ENCODE measurements at places on chromosomes 1 and 21.
A peak's percentile ranks its signal among the peaks of the same experiment; 100 is the strongest.

- no peak for DNase-seq
Measured at GRCh38 chr1:213987927-213988506, at the start of gene PROX1. TSS of gene PROX1 (plus strand) at chr1:213987973. CDS start at chr1:213996536, 8,563 bp downstream.

DNA sequence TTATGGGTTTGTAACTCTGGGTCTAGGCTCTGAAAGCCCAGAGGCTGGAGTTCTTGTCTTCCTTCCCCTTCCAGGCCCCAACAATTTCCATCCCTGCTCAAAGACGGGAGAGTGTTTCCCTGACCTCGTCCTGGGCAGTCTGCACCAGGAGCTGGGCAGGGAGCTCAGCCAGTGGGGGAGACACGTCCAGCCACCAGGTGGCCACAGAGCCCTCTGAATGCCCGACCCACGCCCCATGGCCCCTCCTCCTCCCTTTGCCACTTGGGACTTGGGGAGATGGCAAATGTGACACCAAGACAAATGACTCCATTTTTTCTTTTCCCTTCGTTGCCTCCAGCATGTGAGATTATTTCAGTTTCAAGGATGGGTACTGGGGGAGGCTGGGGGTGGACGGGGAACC is 159.9 kb upstream of the AJAP1 start:
- no peak for DNase-seq

DNA sequence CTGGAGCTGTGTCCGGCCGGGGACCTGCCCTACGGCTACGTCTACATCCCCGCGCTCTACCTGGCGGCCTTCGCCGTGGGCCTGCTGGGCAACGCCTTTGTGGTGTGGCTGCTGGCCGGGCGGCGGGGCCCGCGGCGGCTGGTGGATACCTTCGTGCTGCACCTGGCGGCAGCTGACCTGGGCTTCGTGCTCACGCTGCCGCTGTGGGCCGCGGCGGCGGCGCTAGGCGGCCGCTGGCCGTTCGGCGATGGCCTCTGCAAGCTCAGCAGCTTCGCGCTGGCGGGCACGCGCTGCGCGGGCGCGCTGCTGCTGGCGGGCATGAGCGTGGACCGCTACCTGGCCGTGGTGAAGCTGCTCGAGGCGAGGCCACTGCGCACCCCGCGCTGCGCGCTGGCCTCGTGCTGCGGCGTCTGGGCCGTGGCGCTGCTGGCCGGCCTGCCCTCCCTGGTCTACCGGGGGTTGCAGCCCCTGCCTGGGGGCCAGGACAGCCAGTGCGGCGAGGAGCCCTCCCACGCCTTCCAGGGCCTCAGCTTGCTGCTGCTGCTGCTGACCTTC is 412 bp downstream of the GPR25 start:
- DNase-seq: peak; percentile 87

- no peak for DNase-seq
Measured at GRCh38 chr1:211640301-211640630, 35.2 kb downstream of the NEK2 start.

GRCh38 chr1:37478890-37479254 is 4.5 kb downstream of the ZC3H12A start:
- DNase-seq: peak; percentile 69

DNA sequence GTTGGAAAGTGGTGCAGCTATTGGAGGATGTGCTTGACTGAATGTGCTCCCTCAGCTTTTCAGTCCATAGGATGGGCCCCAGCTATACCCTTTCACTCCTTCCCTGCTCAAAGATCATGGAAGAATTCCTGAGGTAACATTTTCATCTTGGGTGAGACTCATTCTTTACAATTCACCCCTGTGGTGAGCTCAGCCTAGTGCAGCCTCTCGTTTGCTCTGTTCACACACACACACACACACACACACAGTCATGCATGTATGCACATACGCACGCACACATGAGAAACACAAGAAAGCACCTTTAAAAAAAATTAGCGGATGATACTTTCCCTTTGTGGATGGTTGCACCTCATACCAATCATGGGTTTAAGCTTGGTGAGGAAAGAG is 25.8 kb downstream of the CCN1 start:
- no peak for DNase-seq

- DNase-seq: no peak
Measured at GRCh38 chr1:96992871-96993270, 271.3 kb downstream of the PTBP2 start.

DNA sequence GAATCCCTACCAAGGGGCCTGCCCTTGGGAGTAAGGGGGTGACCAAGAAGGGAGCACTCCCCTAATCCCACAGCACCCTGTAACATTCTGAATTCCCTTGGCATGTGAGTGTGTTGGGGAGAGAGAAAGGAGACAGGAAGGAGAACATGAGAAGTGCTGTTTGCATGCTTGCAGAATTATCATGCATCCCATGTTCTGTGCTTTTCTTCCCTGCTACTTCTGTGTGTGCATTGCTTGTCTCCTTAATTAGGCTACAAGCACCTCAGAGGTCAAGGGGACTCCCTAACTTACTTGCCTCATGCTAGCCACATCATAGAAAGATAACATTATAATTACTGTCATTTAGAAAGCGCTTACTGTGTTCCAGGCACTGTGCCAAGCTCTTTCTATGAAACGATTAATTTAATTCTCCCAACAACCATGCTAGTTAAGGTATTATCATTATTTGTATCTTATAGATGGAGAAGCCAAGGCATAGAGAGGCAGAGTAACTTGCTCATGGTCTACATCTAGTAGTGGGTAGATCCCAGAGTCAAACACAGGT is 11.1 kb downstream of the NOS1AP start:
- no peak for DNase-seq

- no peak for DNase-seq
Measured at GRCh38 chr1:11806307-11806936, 431 bp downstream of the CLCN6 start.
